Fibroblast of skin of right biceps (primary cell): ENCODE measurements at places on chromosomes 2 and 18.

DNA sequence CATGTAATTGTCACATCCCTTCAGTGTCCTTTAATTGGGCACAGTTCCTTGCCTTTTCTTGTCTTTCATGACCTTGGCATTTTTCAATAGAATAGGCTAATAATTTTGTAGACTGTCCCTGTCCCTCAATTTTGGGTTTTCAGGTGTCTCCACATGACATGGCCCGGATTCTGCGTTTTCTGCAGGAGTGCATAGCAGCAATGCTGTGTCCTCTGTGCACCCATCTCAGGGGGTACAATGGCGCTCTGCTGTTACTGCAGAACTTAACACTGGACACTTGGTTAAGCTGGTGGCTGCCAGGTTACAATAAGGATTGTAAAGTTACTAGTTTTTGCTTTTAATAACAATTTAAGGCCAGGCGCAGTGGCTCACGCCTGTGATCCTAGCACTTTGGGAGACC lies 51.3 kb downstream of the INPP5D start:
- no peak for DNase-seq

DNA sequence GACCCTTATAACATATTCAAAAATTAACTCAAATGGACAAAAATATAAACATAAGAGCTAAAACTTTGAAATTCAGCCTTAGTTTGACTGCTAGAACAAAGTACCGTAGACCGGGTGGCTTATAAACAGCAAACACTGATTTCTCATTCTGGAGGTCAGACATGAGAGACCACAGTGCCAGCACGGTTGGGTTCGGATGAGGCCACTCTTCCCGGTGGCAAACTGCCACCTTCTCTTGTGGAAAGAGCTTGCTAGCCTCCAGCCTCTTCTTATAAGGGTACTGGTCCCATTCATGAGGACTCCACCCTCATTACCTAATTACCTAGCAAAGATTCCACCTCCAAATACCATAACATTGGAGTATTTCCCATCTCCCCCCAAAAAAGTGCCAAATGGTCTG lies 91.3 kb downstream of the FAM210A start:
- DNase-seq: no peak

GRCh38 chr2:893311-893710 lies 57.3 kb upstream of the SNTG2 start:
- peak; percentile 7 for DNase-seq

DNA sequence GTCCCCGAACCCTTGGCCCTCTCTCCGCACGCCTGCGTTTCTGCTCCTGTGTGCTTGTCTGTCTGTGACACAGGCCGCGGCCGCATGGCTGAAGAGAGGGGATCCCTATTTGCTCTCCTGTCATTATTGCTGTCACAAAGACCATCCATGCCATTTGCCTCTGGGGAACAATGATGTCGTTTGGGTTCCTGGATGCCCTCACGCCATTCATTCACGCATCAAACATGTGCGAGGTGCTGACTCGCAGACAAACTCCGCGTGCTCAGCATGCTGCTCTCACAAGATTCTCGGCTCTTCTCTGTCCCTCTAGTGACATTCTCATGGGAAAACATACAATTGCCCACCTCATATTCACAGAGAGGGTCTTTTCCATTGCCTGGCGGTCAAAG lies 67.8 kb downstream of the ASB1 start:
- no peak for DNase-seq

- no peak for DNase-seq
Measured at GRCh38 chr2:203341741-203342310, 13.6 kb downstream of the ABI2 start.

- DNase-seq: no peak
Measured at GRCh38 chr2:10864251-10864650, 47.5 kb upstream of the KCNF1 start.

DNA sequence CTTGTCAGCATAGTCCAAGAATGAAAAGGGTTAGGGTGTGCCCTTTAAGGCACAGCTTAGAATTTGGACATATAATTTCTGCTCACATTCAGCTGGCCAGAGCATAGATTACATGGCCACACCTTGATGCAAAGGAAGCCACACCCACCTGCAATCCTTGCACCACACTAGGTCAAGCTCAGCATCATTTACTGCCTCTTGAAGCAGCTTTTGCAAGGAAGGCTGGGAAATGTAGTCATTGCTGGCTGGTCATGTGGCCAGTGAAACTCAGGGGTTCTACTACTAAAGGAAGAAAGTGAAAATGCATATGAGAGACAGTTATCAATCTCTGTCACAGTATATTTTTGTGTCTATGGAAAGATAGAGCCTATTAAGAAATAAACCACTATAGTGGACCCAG lies 159.3 kb downstream of the GFPT1 start:
- DNase-seq: no peak

DNA sequence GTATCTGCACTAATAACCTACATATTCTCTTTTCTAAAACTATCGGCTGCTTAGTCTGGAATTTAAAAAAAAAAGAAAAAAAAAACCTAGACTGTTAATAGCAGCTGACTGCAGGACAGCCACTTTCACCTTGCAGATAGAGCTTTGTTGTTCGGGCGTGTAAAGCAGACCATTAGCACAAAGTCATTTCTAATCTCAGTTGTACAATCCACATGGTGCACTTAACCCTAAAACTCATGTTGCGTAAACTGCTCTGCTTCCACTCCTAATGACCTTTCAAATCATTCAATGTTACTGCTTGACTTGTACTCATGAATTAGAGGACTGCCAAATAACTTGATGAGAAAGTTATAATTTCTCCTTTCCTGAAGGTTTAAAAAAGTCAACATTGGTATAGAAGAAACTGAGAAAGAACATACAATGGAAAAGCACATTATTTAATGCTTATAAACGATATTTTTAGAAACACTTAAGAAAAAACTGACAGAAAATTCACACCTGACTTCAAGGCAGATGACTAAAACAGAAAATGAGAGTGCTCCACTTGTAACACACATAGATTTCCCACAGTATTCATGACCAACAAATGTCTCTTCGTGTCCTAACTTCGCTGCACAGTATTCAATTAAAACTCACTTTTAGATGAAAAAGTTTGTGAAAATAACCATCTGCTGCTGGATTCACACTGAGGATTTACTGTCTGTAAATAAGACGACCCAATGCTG lies 2.6 kb downstream of the CDH2 start:
- DNase-seq: no peak

DNA sequence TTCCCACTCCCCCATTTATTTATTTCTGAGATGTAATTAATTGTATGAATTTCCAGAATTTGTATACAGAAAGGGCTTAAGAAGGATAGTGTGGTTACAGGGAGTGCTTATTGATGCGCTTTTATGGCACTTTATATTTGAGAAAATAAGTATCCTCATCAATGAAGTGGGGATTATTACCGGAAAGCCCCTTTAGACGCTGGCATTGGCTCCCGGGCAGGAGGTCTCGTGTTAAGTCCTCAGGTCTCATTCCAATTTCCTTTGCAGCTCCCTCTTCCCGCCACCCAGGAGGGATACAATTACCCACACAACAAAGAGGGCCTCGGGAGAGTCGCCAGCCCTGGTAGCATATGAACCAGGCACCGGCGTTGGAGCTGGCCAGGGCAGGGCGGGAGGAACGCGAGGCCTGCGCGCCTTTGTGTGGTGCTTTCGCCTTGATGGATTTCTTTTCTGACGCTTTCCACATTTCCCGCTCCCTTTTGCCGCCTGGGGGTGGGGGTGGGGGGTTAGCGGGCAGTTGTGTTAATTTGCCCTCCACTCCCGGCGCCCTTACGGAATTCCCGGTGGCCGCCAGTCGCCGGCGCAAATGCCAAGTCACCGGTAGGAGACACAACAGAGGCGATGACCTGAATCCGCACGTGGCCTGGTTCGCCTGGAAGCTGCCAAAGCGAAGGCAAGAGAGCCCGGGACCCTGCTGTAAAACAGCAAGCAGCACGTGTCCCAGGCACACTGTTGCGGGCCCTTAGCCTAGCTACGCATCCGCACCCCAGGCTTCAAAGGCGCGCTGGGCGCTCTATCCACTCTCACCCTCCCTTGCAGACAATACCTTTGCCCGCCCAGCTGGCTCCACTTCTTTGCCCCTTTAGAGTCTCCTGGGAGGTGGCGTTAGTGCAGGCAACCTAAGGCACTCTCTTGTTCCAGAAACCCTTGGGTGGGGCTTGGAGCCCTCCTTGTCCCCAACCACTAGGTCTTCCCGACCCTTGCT lies 3.3 kb downstream of the GAD1 start:
- DNase-seq: no peak

GRCh38 chr2:209496586-209496982 lies 72.7 kb downstream of the MAP2 start:
- DNase-seq: peak; percentile 56

- DNase-seq: no peak
Measured at GRCh38 chr2:237900891-237901831, 41.7 kb downstream of the RAMP1 start.

- no peak for DNase-seq
Measured at GRCh38 chr18:77366067-77366719, 116.5 kb downstream of the GALR1 start.

- DNase-seq: no peak
Measured at GRCh38 chr18:10210057-10210633, 244.3 kb upstream of the APCDD1 start.

GRCh38 chr2:187943772-187944369 lies 347.8 kb upstream of the GULP1 start:
- no peak for DNase-seq

GRCh38 chr2:104749856-104750460 lies 104.0 kb upstream of the POU3F3 start:
- no peak for DNase-seq

- no peak for DNase-seq
Measured at GRCh38 chr2:25829377-25829704, 48.9 kb downstream of the ASXL2 start.

GRCh38 chr18:76392349-76392748 lies 102.7 kb downstream of the ZNF516 start:
- DNase-seq: no peak

- DNase-seq: peak; percentile 56
Measured at GRCh38 chr2:47354013-47354847, 48.7 kb upstream of the MSH2 start.

DNA sequence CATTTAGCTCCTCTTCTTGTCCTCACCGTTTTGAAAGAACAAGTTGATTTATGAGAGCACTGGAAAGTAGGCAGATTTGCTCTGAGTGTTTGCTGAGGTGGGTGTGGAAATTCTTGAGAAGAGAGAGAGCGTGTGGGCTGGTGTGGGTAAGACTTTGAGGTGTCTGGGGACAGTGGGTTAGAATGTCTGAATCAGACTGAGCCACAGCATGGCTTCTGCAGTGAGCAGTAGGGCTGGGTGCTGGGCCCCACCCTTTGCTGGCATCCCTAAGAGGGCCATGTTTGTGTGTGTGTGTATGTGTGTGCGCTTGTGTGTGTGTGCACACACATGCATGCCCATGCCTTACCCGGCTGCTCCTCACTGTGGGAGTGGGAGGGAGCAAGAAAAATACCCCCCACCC lies 63.7 kb downstream of the COPS8 start:
- DNase-seq: no peak

GRCh38 chr2:112916145-112916571 lies 5.2 kb downstream of the IL37 start:
- DNase-seq: no peak

DNA sequence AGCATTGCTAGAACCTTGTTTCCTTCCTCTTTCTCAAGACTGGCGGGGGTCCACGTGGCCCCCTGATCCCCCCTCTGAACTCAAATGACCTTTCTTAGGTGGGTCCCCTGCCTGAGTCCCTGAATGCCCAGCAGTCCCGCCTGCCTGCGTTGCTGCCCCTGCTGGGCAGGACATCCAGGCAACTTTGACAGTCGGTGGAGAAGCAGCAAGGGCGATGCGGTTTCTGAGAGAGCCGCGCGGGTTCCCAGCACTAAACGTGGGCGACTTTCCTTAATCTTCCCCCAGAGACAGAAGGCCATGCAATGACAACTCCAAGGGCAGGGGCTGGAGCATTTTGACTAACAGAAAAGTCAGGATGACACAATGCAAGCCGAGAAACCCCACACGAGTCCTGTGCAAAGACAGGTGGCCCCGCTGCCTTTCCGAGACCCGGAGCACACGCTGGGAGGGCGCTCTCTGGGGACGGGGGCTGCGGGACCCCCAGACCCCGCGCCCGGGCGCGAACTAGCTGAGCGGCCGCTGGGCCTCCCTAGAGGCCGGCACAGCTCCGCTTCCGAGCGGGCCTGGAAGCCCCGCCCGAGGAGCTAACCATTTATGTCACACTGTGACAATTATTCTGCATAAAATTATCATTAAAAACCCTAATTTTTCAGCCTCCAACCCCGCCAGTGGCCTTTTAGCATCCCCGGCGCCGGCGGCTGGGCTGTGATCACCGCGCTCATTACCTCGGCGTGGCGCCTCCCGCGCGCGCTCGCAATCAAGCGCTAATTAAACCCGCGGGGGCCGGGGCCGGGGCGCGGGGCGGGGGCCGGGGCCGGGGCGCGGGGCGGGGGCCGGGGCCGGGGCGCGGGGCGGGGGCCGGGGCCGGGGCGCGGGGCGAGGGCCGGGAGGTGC lies 27.4 kb downstream of the ASB18 start:
- DNase-seq: no peak

- DNase-seq: no peak
Measured at GRCh38 chr2:43214253-43214652, 12.2 kb downstream of the ZFP36L2 start.

GRCh38 chr2:233062451-233062850 lies 2.3 kb downstream of the INPP5D start:
- no peak for DNase-seq

DNA sequence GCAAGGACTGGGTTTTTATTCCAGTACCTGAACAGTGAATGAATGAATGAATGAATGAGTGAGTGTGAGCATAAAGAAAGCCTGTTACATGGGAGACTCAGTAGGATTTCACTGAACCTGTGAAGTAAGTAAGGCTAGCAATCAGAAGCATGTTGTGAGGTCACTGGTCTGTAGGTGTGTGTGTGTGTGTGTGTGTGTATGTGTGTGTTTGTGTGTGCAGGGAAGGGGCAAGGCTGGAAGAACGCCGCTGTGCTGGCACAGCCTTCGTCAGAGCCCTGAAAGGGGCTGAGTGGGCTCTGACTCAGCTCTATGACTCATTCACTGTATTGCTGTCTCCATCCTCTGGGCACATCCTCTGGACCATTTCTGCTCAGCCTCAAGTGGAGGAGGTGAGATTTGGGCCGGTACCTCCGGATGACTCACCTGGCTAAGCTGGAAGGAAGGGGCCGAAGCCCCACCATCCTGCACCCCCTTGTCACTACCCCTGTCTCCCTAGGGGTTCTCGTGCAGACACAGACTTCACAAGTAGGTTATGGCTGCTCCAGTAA lies 51.4 kb upstream of the MRPL33 start:
- DNase-seq: peak; percentile 96

- peak; percentile 14 for DNase-seq
Measured at GRCh38 chr2:207902821-207903220, 122.5 kb downstream of the PLEKHM3 start.
